Activated CD4-positive, alpha-beta T cell treated with anti-CD3 and anti-CD28 coated beads, Interleukin-2, amount 50 U/mL, for 48 hours (primary cell): ENCODE measurements at places on chromosomes 2 and 18.
A peak's percentile ranks its signal among the peaks of the same experiment; 100 is the strongest.

GRCh38 chr2:241980193-241980592, 110.7 kb downstream of the RTP5 start:
- DNase-seq = no peak

- no peak for DNase-seq
These were observed 239.1 kb downstream of the MTX2 start for GRCh38 chr2:176508374-176508773.

- DNase-seq = peak; percentile 42
These were observed 81.0 kb downstream of the SP3 start for GRCh38 chr2:173884025-173884802.

GRCh38 chr2:133993160-133993559, 260.7 kb upstream of the MGAT5 start:
- no peak for DNase-seq

DNA sequence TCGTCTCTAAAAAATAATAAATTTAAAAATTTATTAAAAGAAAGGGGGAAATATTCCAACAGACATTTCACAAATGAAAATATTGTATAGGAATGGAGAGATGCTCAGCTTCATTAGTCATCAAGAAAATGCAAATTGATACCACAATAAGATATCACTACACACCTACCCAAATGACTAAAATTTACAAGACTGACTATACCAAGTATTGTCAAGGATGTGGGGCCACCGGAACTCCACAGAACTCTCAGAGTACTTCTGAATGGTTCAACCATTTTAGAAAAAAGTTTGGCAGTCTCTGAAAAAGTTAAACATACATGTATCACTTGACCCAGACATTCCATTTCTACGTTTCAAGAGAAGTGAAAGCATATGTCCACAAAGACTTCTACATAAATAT, 163.4 kb downstream of the EHBP1 start:
- peak; percentile 7 for DNase-seq

GRCh38 chr2:13193900-13194299, 477.2 kb downstream of the TRIB2 start:
- no peak for DNase-seq

- DNase-seq = peak; percentile 27
These were observed 44.3 kb downstream of the HPCAL1 start for GRCh38 chr2:10346929-10347561.

- no peak for DNase-seq
These were observed 5.1 kb downstream of the HNMT start for GRCh38 chr2:137969418-137969765.

DNA sequence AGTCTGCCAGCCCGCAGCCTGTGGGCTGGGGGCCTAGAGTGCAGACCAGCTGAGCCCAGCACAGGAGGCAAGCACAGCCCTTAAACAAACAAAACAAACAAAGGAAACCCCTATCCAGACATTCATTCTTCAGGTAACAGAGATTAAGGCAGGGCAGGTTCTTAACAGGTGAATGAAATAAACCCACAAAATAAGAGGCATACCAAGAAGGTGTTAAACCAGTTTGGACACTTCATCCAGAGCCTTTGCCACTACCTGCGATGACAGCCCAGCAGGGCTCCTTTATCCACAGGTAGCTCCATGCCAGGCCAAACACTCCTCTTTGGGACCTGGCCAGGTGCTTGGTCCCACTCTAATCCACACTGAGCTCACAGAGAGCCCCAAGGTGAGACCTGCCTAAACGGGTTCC, 209.7 kb upstream of the SIX2 start:
- no peak for DNase-seq

- DNase-seq = no peak
These were observed 197.8 kb downstream of the CTIF start for GRCh38 chr18:48736321-48737260.

- DNase-seq = peak; percentile 70
These were observed 82.3 kb upstream of the LDLRAD4 start for GRCh38 chr18:13136056-13136903.

GRCh38 chr2:143808166-143808565, 678.9 kb downstream of the ARHGAP15 start:
- no peak for DNase-seq

GRCh38 chr2:10396464-10396863, 51.7 kb downstream of the ODC1 start:
- no peak for DNase-seq

- no peak for DNase-seq
These were observed 33.5 kb downstream of the KLHL29 start for GRCh38 chr2:23418461-23418911.

DNA sequence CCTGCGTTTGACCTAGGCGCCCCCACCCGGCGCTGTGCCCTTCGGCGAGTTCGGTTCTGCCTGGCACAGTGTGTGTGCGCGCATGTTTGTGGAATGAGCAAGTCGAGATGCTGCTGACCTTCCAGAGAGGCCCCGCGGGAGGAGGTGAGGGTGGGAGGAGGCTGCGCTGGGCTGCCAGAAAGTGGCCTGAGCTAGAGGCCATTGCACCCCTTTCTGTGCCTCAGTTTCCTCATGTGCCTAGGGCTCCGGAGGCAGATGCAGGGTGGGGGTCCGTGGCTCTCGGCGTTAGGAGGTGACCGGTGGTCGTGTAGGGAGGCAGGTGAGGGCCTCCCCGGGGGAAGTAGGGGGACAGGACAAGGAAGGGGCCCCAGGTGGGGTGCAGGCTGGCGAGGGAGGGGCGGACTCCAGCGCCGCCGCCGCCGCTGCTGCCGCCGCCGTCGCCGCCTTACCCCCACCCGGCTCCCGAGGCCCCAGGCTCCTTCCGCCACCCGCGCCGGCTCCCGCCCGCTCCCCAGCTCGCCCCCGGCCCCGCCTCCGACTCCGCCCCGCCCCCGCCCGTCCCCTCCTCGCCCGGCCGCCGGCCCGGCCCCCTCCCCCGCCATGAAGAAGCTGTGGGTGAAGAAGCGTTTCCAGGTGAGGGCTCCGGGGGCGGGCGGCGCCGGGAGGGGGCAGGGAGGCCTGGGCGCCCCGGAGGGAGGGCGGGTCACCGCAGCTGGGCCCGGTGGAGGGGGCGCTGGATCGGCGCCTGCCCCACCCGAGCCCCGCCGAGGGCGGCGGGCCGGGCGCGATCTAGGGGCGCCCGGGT, 7.0 kb downstream of the SPEG start:
- DNase-seq = peak; percentile 44

DNA sequence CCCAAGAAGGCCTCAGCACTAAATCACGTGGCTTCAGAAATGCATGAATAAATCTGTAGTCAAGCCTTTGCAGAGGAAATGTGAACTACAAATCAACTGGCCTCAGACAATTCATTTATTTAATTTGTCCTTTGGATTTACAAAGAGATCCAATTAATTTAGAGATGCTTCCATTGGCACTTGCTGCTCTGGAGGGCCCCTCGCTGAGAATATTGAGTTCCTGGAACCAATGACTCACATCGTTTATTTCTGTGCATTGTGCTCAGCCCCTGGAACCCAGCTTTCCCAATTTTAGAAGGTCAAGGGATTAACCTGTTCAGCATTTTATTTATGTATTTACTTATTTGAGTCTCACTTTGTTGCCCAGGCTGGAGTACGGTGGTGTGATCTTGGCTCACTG, 47.2 kb upstream of the MGAT4A start:
- no peak for DNase-seq
